ENCODE measurements at places on chromosomes 3 and 15.

DNA sequence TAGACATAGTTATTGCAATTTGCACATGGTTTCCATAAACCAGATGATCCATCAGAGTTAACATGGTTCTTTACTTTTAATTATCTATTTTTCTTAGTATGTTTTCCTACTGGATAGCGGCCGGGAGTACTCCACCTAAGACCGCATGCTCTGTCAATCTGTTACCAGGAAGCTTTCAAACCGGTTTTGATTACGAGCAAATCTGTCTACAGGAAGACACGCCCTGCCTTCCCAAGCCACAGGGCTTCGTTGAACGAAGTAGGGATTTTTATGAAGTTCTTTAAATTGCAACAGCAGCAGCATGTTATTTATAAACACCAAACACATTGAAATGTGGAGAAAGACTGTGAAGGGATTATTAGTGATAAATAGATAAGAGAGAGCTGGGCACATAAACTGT, 283.3 kb upstream of the ROBO2 start:
- DNase-seq = no peak

DNA sequence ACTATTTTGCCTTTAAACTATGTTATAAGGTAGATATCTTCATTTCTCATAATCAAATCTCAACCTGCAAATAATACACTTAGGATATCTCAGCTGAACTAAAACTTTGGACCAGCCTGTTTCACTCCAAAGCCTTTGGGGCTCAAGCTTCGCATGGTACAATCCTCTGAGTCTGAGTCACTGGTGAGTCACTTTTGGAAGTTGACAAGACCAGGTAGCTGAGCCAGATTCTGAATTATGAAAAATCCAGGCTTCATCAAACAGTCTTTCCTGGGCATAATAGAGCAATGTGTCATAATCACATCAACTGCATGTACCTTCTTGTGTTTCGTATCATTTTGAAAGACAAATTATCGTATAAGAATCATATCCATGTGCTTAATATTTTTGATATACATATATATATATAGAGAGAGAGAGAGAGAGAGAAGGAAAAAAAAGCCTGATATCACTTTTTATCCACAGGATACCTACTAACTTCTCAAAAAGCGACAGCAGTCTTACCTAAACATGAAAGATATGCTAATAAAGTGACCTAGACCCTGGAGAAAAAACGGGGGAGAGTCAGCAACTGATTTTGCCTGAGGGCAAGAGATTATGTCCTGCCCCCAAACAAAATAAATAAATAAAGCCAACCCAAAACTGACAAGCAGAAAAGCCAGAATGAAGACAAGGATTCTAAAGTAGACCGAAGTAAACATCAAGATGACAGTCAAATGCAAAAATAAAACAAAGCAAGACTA, 263.9 kb upstream of the TGFBR2 start:
- no peak for DNase-seq

GRCh38 chr15:60803059-60803458, 324.1 kb upstream of the ICE2 start:
- no peak for DNase-seq

- no peak for DNase-seq
These were observed 6.7 kb downstream of the TNFSF10 start for GRCh38 chr3:172516318-172517214.

DNA sequence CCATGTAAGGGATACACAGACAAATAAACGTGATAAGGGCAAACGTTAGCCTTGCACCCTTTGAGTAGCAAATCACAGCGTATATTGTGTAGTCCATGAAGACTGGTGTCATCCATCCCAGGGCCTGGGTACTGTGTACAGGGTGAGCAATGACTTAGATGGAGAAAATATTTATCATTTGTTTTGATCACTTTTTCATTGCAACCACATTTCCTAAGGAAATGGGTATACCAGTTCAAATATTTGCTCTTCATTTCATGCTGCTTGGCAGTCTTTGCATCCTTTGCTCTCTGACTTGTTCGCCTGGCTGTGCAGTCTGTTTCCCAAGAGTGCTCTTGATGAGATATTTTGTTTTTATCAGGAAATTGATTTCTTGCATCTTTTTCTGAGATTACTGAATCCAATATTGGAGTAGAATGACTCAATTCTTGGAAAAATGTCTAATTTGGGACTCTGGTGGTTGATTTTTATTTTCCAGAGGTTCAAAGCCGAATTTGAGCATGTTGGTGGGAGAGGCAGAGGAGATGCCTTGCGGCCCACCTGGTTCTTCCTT, 424.6 kb upstream of the SEMA6D start:
- DNase-seq = no peak

DNA sequence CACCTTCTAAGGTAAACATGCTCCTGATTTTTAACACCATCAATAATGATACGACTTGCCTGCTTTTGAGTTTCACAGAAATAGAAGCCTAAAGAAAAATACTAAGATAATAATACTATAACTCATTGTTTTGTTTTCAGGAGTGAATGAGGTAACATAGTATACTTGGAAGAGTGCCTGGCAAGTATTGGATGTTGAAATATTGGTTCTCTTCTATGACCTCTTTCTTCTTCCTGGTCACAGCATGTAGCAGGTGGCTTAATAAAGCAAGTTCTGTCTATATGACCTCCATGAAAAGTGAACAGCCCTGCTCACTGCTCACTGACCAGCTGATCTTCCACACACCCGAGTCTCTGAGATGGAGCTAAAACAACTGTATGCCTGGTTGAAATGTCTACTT, 312.3 kb upstream of the ONECUT1 start:
- no peak for DNase-seq

GRCh38 chr3:65888196-65888595, 150.5 kb downstream of the MAGI1 start:
- no peak for DNase-seq

GRCh38 chr15:80831606-80832224, 52.5 kb downstream of the CEMIP start:
- no peak for DNase-seq

GRCh38 chr3:24640330-24640877, 145.8 kb upstream of the THRB start:
- no peak for DNase-seq

GRCh38 chr3:180707896-180708295, 28.6 kb upstream of the CCDC39 start:
- DNase-seq = no peak

DNA sequence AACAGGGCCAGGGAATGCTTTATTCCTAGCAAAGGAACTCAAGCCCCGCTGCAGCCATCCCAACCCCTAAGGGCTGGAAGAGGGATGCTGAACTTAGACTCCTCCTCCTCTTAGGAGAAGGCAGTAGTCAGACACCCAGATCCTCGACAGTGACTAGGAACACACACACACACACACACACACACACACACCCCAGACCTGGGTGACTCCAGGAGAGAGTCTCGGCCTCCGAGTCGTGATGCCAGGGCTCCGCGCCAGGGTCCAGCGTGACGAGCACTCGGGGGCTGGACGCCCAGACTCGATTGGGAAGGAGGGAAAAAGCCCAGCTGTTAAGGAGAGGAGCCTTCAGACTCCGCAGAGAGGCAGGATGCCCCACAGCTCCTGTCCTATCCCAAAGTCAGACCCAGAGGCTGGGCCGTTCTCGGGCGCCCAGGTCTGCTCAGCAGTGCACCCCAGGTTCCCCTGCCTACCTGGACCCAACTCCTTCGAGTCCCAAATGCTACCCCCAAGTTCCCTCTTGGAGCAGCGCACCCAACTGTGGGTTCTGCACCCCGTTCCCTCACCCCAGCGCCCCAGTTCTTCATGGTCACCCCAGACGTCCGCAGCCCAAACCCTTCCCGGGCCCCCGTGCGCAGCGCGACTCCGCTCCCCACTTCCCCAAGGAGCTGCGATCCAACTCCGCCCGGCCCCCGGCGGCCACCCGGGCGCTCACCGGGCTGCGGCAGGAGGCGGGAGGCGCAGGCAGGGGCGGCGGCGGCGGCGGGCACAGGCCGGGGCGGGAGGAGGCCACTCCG, 421 bp downstream of the BMF start:
- DNase-seq = no peak

GRCh38 chr15:99732124-99732750, 1.0 kb downstream of the LYSMD4 start:
- no peak for DNase-seq

DNA sequence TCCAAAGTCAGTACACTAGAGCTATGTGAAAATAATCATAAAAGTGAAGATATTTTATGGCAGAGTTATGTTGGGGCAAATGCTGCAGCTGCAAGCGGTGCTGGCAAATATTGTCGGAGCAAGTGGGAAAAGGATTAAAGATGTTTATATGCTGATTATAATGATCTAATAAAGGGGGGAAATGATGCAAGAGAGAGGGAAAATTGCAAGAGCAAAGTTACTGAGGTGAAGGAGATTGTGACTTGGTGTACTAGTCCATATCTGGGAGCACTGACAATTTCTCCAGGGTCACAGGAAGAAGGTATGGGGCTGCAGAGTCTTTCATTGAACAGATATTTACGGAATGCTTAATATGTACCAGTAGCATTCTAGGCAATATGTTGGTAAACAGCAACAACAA, 45.8 kb downstream of the OPA1 start:
- DNase-seq = no peak

DNA sequence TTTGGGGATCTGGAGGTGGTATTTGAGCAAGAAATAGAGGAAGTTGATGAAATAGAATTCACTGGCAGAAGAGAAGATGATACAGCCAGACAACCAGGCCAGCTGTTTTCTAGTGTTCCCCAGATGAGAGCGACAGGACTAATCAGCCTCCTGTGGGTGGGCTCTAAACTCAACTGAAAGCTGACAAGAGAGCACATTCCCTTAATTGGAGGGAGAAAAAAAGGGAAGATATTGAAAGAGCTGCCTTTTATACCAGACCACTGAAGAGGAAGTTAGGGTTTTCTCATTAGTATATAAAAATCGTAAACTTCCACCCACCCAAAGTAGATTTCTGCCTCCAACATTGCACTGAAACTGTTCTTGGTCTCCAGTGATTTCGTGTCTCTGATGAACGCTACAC, 6.5 kb upstream of the TM4SF19 start:
- DNase-seq = no peak

GRCh38 chr15:45573961-45574629, 13.1 kb upstream of the BLOC1S6 start:
- no peak for DNase-seq

DNA sequence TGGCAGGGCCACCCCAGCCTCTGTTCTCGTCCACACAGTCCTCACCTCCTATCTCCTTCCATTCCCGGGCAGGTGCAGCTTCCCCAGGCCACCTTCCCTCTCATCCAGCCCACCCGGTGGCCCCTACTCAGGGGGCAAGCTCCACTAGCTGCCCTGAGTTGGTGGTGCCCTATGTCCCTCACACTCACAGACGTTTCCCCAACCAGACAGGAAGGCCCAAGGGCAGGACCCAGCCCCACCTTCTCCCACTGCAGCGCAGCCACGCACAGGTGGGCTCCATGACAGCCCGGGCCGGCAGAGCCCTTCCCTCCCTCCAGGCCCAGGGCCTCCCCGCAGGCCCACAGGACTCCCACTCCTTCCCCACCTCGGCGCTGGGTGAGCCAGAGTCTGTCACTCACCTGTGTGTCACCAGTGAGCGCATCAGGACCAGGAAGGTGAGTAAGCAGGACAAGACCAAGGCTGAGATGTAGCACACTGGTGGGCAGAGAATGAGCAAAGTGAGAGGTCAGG, 11.1 kb downstream of the ISLR start:
- DNase-seq = no peak

GRCh38 chr3:126438186-126438585, 37.5 kb downstream of the ZXDC start:
- no peak for DNase-seq

DNA sequence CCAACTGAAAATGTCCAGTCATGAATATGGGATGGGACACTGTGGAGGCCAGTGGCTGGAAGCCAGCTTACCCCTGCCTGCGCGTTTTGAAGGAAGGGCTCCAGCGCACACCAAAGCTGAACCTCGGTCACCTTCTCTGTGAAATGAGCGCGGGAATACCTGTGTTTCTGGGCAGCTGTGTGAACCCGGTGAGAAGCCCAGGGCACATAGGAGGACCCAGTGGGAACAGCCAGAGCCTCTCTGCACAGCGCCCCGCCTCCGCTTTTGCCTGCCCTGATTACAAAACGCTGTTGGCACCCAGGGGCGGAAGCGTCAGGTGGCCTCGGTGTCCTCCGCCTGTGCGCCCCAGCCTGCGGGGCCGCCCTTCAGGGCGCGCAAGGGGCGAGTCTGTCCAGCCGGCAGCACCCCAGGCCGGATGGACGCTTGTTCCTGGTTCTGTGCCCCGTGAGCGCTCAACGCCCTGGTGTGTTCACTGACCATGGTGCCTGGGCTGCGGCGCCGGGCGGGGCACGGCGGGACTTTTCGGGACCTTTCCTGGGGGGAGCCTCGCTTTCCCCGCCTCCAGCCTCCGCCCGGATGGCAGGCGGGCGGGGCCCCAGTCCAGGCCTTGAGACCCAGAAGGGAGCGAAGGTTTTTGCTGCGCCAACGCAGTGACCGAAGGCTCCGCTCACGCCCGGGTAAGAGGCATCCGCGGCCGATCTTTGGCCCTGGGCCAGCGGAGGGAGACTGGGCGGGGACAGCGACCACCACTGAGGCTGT, at the start of gene SQOR:
TSS of gene SQOR (plus strand) at position 598 of the 759 bp plus-strand sequence. CDS start 23,895 bp downstream, outside the sequence.
- peak; percentile 72 for DNase-seq

DNA sequence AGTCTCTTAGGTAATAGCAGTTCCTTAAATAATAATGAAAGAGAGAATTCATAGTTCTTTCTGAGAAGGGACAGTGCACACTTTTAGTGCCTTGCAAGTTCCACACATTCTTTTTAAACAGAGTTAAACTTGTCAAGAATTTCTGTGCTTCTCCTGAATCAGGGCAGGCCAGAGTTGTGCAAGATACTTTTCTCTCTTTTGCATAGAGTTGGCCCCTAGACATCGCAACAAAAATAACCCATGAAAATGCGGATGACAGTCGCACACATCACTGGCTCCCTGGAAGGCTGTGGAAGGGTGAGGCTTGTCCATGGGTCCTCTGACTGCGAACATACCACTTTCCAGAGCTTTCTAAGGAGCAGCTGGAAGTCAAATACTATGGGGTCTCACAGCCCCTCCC, 40.1 kb downstream of the FBLN2 start:
- no peak for DNase-seq

DNA sequence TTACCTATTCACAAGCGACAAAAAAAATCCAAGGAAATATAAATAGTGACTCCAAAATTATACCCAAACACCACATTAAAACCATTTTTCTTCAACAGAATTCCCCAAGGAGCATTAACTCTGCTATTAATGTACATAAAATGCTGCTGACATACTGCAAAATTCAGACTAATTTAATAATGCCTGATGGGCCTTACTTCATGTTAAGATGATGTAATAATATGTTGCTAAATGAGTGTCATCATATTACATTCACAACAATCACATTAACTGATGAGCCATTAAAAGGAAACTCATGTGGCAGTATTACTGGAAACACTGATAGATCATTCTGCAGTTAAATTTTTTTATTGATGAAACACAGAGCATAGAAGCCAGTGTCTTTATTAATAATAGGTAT, 204.9 kb upstream of the CGNL1 start:
- no peak for DNase-seq

GRCh38 chr3:171736556-171736955, 73.7 kb downstream of the PLD1 start:
- DNase-seq = no peak

- DNase-seq = no peak
These were observed 96.0 kb downstream of the GTPBP8 start for GRCh38 chr3:113086560-113087461.

- no peak for DNase-seq
These were observed 363.6 kb upstream of the GOLIM4 start for GRCh38 chr3:168459226-168459784.

- peak; percentile 72 for DNase-seq
These were observed 18.7 kb upstream of the HDAC11 start for GRCh38 chr3:13461169-13462124.

Measured in CD4-positive, alpha-beta T cell treated with Interleukin-1 beta for 1 hour (primary cell).